H9 (cell line): ENCODE measurements at places on chromosomes 6 and 20.

DNA sequence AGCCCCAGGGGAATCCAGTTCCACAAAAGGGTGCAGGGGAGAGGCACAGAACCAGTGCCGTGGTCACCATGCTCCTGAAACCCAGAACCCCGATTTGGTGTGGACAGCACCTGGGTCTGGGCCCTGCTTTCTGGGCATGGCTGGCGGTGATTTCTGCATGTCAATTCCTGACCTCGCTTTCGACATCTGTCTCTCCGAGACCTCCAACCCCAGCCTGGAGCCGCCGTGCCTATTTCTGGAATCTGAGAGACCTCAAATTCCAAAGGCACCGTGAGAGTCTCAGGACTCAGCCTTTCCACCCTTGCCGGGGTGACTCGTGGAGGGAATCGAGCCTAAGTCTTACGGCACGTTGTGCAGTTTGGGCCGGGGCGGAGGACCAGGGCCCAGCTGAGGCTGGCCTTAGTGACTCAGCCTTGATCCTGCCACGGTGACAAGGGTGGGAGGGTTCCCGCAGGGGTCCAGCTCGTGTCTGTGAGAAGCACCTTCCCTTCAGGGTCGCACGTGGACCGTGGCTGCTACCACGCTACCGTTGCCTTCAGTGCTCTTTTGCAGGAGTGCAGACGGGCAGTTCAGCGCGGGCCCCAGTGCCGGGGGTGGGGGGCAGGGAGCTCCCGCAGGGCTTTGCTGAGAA, 133.7 kb downstream of the PXDC1 start:
- no peaks in the 10 kb centered on the region for H3K27me3 ChIP-seq
- peaks cover under 1% of the 10 kb centered on the region; the same call in 1 of the 2 replicates for H3K4me1 ChIP-seq

- no peak overlapping the region for H3K27ac ChIP-seq
- no peak for DNase-seq
- no peaks in the 10 kb centered on the region for H3K4me1 ChIP-seq
- no peaks in the 10 kb centered on the region for H3K27me3 ChIP-seq
- no peak overlapping the region for H3K4me3 ChIP-seq
Observed at GRCh38 chr6:1055015-1055921, 256.6 kb upstream of the FOXQ1 start.

DNA sequence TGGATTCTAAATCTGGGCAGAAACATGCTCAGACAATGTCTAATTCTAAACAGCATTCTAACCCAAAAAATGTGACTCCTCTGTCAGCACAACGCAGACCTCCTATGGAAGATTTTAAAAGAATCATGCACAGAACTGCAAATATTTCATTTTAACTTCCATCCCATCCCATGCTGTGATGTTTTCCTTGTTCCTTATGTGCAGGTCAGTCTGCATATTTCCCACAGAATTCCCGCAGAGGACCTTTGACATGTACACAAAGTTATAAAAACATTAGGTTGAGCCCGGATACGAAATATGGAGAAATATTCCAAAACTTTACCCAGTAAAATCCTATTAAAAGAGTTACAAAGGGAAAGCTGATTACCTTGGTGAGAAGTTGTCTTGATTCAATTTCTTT, 467.1 kb upstream of the EPHA7 start:
- DNase-seq: no peak
- no peaks in the 10 kb centered on the region for H3K36me3 ChIP-seq
- H3K27me3 ChIP-seq: no peaks in the 10 kb centered on the region

DNA sequence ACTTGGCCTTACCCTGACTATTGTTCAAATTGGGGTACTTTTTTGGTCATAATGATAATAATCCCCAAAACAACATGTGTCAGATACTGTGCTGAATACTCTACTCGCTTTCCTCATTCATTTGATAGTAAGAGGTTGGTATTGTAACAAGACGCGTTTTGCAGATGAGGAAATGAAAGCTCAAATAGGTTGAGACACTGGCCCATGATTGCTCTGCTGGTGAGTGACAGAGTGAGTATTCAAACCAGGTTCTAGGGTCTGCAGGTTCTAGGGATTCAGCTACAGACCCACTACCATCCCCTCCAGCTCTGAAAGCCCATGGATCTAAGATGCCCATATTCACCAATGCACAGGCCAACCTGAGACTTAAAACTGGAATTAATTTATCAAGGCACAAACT, 1.3 kb upstream of the ENPP4 start:
- 0 out of 3 replicates have a peak overlapping the region, but pooled peaks have one; percentile 42 for H3K4me3 ChIP-seq
- no peaks in the 10 kb centered on the region for H3K27me3 ChIP-seq
- no peak for DNase-seq

DNA sequence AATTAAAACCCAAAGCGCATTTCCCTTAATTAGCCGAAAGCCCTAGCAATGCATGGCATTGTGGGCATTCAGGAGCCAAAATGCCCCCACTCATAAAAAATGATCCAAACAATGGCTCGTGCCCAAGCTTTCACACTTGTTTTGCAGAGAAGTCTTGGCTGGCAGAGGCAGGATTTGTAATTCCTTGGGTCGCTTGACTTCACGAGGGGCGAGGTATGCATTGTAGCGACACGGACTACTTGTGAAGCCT, 613 bp upstream of the SASH1 start:
- peak overlapping the region; percentile 92 for H3K4me3 ChIP-seq
- DNase-seq: no peak
- no peaks in the 10 kb centered on the region for H3K36me3 ChIP-seq
- H3K4me1 ChIP-seq: peaks cover 9% of the 10 kb centered on the region; the same call in 1 of the 2 replicates

DNA sequence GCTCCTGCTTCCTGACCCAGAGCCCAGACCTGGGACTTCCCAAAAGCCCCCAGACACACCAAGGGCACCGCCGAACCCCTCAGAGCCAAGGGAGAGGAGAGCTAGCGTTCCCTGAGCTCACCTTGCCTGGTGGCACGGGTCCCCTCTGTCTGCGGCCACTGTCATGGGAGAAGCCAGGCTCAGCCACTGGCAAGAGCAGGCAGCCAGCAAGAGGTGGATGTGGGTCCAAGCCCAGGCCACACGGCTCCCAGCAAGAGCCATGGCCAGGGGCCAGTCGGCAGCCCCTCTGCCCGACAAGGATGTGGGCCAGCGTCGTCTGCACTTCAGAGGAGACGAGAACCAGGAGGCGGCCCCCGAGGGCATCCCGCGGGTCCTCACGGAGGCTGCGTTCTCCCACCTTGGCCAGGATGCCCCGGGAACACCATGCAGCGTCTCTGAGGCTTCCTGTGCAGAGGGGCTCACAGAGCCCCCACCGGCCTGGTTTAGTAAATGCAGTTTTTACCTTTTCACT, 2.2 kb upstream of the PPDPF start:
- H3K27ac ChIP-seq: no peak overlapping the region
- DNase-seq: peak; percentile 52
- H3K27me3 ChIP-seq: no peaks in the 10 kb centered on the region
- H3K36me3 ChIP-seq: peaks cover 16% of the 10 kb centered on the region; the same call in 2 of the 3 replicates
- peak overlapping the region; percentile 63; the same call in 1 of the 2 replicates for H3K4me3 ChIP-seq

DNA sequence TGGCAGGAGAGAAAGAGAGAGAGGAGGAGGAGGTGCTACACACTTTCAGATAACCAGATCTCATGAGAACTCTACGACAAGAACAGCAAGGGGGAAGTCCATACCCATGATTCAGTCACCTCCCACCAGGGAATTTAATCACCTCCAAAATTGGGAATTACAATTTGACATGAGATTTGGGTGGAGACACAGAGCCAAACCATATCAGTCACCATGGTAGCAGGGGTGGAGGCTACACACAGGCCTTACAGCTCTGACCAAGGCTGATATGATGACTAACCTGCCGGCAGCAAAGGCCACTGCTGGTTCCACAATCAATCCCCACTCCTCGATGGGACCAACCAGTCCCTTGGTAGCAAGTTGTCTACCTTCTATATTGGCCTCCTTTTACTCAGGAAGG, 13.6 kb upstream of the RBM24 start:
- DNase-seq: no peak
- H3K27ac ChIP-seq: no peak overlapping the region
- no peaks in the 10 kb centered on the region for H3K36me3 ChIP-seq
- no peaks in the 10 kb centered on the region for H3K4me1 ChIP-seq
- H3K27me3 ChIP-seq: no peaks in the 10 kb centered on the region
- H3K4me3 ChIP-seq: no peak overlapping the region

GRCh38 chr6:168590406-168590805, 149.4 kb downstream of the SMOC2 start:
- H3K4me1 ChIP-seq: no peaks in the 10 kb centered on the region
- no peak for DNase-seq
- H3K27me3 ChIP-seq: no peaks in the 10 kb centered on the region
- H3K4me3 ChIP-seq: no peak overlapping the region
- H3K27ac ChIP-seq: no peak overlapping the region
- no peaks in the 10 kb centered on the region for H3K36me3 ChIP-seq

DNA sequence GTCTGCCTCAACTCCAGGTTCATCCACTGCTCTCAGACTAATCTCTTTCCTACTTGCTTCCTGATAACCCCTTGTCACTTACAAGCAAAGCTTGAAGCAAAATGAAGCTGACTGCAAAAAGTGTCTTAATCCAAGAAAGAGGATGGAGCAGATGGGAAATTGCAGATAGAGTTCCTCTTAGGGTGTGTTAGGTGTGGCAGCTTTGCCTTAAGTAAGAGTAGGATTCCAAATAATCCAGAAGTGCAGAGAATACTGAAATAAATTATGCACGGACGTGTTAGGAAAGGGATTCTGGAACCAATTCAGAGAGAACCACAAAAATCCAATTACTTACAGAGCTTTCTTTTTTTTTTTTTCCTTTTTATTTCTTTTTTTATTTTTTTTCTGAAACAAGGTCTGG, 6.1 kb upstream of the RPL7L1 start:
- H3K27me3 ChIP-seq: no peaks in the 10 kb centered on the region
- no peaks in the 10 kb centered on the region for H3K4me1 ChIP-seq
- DNase-seq: no peak

DNA sequence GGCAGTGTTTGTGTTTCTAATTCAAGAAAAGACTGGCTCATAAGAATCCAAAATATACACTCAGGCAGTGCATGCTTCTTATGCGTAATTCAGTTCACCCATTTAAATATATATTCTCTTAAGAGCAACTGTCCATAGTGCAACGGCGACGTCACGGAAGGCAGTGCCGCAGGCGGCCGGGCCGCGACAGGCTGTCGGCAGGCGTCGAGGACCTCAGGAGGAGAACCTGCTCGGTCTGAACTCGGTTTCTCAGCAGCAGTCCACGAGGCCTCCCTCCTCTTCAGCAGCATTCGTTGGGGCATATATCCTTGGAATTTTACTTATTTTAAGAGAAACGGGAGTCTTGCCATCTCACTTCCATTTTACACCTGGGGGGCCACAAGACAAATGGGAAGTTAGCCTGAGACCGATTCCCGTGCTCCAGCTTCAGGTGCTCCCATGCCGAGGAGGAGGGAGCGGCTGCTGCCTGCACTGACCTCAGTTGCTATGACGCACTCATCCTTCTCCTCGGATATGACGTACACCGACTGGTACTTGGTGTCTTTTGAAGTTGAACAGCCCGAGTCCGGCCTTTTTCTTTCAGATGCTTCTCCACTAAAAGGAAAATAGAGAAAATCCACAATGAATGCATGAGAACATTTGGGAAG, 8.2 kb downstream of the DLL1 start:
- H3K4me3 ChIP-seq: no peak overlapping the region
- DNase-seq: no peak
- no peak overlapping the region for H3K27ac ChIP-seq
- H3K36me3 ChIP-seq: no peaks in the 10 kb centered on the region; the same call in 1 of the 3 replicates
- peaks cover 3% of the 10 kb centered on the region; the same call in 1 of the 2 replicates for H3K4me1 ChIP-seq
- peaks cover 11% of the 10 kb centered on the region; the same call in 1 of the 2 replicates for H3K27me3 ChIP-seq

- no peak overlapping the region for H3K27ac ChIP-seq
- DNase-seq: no peak
- H3K27me3 ChIP-seq: no peaks in the 10 kb centered on the region
- H3K4me3 ChIP-seq: no peak overlapping the region
- H3K36me3 ChIP-seq: no peaks in the 10 kb centered on the region
Observed at GRCh38 chr6:102895683-102896082, 1502.2 kb downstream of the GRIK2 start.

- H3K4me3 ChIP-seq: no peak overlapping the region
- no peaks in the 10 kb centered on the region for H3K27me3 ChIP-seq
- no peaks in the 10 kb centered on the region for H3K4me1 ChIP-seq
- no peaks in the 10 kb centered on the region for H3K36me3 ChIP-seq
Observed at GRCh38 chr6:40894962-40895799, 143.8 kb downstream of the UNC5CL start.

- DNase-seq: no peak
- H3K27ac ChIP-seq: no peak overlapping the region
- H3K4me1 ChIP-seq: no peaks in the 10 kb centered on the region
Observed at GRCh38 chr20:7449269-7449668, 491.0 kb downstream of the HAO1 start.

DNA sequence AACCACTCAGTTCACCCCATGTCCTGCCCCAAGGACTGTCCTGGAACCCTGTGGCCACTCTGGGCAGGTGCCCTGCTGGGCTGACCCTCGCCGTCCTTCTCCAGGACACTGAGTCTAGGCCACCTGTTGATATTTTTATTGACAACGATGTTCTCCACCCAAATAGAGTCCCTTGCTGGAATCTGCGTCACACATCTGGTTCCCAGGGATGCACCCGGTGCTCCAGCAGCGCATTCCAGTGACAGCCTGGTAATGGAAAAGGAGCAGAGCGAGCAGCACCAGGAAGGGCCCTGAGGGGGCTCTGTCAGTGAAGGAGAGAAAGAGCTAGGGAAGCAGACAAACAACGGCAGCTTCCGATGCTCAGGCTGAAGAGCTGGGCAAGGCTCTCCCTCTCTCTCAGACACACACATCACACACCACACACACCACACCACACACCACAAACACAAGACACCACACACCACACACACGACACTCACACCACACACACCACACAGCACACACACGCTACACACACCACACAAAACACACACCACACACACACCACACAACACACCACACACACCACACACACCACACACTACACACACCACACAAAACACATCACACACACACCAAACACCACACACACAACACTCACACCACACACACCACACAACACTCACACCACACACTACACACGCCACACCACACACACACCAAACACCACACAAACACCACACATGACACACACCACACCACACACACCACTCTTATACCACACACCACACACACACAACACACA, 117.9 kb upstream of the THBS2 start:
- DNase-seq: peak; percentile 69
- H3K27me3 ChIP-seq: no peaks in the 10 kb centered on the region
- H3K36me3 ChIP-seq: peaks cover 2% of the 10 kb centered on the region; the same call in 1 of the 3 replicates
- H3K4me1 ChIP-seq: no peaks in the 10 kb centered on the region

DNA sequence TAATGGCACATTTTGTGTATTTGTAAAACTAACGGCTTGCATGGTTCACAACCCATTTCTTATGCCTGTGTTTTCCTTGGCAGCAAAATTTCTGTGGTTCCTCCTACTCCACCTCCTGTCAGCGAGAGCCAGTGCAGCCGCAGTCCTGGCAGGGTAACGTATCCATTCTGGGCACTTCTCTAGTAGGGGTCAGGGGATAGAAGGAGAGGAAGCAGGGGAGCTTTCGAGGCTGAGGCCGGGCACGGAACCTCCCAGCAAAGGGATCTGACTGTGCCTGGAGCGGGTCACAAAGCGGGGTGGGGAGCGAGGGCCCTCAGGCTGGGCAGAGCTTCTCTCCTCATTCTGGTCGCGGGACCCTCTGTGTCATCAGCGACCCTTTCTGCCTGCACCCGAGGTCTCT, 58.4 kb downstream of the SYTL3 start:
- no peaks in the 10 kb centered on the region for H3K36me3 ChIP-seq
- H3K27ac ChIP-seq: no peak overlapping the region
- no peak overlapping the region for H3K4me3 ChIP-seq
- no peaks in the 10 kb centered on the region for H3K27me3 ChIP-seq
- peak; percentile 39 for DNase-seq
